Activated naive CD4-positive, alpha-beta T cell treated with Interleukin-2 at 50 U/mL for 16 hours (primary cell): ENCODE measurements at places on chromosomes 13 and 19.

DNA sequence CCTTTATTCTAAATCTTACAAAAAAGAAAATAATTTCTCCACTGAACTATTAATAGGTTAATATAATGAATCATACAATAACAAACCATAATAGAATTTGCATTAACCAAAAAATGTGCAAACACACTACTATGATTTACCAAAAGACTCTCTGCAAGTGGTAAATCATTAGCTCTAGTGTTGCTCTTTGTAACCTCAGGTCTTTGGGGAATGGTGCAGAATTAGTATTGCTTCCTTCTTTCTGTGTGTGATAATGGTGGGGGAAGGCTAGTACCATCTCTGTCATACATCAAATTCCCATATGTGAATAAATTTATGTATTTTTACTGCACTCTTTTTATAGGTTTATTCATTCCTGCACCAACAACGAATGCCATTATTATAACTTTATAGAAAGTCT lies 105.1 kb downstream of the COG6 start:
- DNase-seq, result no peak

DNA sequence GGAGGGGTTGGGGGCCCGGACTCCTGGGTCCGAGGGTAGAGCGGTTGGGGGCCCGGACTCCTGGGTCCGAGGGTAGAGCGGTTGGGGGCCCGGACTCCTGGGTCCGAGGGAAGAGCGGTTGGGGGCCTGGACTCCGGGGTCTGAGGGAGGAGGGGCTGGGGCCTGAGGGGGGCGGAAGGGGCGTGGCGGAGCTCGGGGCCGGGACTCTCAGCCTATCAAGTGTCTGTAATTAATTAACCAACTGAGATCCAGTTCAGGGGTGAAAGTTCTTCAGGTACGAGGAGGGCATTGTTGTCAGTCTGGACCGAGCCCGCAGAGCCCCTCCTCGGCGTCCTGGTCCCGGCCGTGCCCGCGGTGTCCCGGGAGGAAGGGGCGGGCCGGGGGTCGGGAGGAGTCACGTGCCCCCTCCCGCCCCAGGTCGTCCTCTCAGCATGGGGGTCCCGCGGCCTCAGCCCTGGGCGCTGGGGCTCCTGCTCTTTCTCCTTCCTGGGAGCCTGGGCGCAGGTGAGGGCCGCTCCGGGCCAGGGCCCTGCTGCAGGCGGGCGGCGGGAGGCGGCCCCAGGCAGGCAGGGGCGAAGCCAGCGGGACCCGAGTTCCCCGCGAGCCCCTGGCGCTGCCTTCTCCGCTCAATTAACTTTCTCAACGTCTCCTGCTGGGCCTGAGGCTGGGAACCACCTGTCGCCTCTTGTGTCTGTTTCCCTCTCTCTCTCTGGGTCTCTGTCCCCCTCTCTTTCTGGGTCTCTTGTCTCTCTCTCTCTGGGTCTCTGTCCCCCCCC lies 697 bp downstream of the FCGRT start:
- DNase-seq, result peak; percentile 35

DNA sequence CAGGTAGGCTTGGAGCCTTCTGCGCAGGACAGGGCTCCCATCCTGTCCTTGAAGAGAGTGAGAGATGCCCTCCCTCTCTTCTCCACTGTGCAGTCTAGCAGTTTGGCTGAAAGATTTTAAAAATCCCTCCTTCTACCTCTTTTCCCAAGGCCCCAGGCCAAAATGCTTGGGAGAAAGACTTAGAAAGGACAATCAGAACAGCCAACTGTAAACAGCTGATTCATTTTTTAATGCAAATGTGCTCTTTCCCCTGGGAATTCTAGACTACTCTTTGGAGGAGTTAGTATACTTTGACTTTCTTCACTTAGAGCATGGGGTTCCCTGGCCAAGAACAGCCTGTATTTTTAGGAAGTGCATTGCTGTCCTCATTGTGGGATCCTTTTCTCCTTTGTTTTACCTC lies 398.9 kb downstream of the GPC6 start:
- no peak for DNase-seq

GRCh38 chr13:112885782-112886268 lies 83.2 kb upstream of the MCF2L start:
- no peak for DNase-seq

DNA sequence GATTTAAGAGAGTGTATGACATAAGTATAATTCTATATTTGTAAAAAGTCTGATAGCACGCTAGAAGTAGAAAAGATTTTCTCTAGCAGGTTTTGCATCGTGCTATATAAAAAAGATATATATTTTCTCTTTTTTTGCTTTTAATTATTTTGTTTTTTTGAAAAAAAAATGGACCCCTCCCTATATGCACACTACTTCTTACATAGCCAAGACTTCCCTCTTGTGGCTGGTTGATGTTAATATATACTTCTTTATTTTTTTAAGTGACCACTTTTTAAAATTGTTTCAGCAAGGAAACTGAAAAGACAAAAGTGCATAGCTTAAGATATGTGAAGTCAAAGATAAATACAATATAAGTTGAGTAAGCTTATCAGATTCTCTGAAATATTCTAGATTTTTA lies 1202.8 kb downstream of the DIAPH3 start:
- no peak for DNase-seq

DNA sequence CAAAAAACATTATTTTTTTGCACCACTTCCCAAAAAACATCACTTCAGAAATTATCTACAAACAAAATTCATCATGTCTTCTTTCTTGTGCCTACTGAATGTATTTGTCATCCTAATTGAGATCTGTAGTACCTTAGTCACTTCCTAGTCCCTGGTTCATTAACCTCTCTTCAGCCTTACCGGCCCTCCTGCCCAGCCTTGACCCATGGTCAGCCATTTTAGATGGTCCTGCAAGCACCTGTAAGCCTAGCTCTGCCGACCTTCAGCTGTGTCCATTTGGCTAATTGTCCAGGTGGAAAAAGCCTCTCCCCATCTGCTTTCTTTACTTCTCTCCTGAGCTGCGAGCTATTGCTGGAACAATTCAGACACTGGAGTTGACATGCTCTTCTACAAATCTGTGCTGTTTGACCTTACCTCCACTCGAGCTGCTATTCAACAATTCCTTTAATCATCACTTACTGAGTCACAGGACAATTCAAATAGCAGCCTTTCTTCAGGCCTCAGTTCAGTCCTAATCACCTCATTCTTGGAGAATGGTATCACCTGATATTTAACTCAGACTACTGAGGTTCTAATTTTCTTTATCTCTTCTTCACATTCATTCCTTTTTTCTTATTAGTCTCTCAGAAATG lies 882.5 kb downstream of the PCDH9 start:
- no peak for DNase-seq
